ENCODE measurements at places on chromosomes 3 and 15.

DNA sequence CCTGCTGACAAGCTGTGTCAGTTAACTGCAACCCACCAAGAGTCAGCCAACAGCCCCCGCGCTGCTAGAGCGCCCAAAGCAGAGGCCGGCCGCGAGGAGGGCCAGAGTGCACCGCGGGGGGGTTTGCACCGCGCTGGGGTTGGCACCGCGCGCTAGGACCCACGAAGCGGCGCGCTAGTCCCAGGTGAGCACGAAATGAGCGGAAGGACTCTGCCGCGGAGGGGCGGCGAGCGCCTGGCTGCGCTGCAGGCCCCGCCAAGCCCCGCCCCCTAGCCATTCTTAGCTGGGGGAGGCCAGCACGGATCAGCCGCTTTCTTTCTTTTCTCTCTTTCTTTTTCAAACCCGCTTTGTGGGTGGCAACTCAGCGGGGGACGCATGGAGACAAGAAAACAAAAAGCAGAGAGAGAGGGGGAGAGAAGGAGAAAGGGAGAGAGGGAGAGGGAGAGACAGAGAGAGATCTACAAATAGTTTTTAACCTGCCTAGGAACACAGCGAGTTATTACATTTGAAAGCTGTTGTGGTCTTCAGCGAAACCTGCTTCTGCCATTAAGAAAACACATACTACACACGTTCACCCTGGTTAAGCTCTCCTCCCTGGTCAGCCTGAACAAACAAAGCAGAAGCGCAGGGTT is 6.9 kb upstream of the FOXB1 start:
- peak; percentile 30 for DNase-seq

DNA sequence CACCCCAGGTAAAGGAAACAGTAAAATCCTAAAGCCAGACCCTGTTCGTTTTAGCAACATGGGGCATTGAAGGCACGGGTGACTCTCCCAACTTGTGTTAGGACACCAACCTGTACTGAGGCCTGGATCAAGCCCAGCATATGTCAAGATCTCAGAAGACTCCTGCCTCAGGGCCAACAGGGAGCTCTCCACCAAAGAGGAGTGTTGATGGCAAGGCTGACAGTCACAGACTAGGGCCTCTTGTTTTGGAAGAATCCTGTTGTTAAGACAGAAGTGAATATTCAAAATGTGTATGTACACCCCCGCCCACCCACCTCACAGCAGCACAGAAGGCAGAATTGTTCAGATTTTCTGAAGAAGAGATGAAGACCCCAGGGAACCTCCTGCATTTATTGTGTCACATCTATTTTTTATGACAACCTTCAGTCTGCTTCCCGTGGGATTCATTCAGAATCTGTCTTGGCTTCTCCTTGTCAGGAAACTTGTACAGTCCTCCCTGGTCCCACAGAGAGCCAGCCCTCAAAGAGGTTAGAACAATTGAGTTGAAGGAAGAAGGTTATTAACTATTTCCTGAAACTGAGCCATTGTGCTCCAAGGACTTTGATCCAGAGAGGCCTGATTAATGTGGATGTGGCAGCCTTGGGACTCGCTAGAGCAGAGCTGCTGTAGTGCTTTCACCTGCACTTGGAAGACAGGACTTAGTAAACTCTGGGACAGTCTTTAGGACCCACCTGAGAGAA is 61.7 kb upstream of the PLXNA1 start:
- no peak for DNase-seq

GRCh38 chr15:87498560-87498959 is 758.0 kb downstream of the NTRK3 start:
- DNase-seq = no peak

DNA sequence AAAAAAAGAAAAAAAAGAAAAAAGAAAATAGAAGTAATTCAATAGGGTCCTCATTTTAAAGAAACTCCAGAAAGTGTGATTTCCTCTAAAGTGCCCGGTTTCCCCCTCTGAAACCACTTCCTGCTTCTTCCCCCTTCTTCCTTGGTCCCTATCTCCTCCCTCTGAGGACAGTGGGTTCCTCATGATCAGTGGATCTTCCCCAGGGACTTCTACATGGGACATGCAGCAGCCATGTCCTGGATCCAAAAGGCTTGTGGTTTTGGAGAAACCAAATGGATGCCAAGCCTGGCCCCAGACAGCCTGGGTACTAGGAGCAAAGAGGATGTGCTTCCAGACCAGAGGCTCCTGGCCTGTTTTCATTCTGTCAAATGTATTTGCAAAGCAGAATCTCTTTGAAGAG is 26.6 kb upstream of the SMAD6 start:
- DNase-seq = no peak

- peak; percentile 55 for DNase-seq
Measured at GRCh38 chr3:4865714-4866113, 113.5 kb upstream of the BHLHE40 start.

DNA sequence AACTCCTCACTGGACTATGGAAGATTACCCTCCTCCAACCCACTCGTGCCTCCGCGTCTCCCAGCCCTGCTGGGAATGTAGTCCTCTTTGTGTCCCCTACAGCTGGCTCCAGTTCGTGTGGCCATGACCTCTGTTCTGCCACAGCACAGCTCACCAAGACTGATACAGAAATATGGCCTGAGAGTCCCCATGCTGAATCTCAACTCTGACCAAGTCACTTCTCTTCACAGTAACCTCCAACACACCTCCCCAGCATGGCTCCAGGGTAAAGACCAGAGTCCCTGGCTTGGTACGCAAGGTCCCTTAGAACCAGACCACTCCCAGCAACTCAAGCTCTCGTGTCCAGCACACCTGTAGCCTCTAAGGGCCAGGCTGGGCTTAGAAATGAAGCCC is 2.3 kb upstream of the COL7A1 start:
- DNase-seq = no peak

GRCh38 chr15:101394056-101394630 is 95.4 kb downstream of the PCSK6 start:
- no peak for DNase-seq

GRCh38 chr3:13539292-13539638 is 9.7 kb upstream of the FBLN2 start:
- DNase-seq = no peak

DNA sequence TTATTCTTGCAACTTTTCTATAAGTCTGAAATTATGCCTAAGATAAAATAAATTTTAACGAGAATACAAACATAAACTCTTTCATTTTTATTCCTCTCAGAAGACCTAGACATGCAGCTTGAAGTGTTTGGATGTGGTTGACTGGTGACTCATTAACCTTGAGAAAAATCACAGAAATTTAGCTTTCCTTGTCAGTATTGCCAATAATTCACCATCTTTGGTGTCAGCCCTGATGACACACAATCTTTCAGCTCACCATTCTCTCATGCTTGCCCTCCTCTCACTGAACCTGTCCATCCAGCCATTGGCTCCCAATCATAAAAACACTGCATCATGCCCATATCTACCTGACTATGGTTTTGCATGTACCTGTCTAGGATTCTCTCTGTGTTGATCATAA is 22.6 kb upstream of the TNFAIP8L3 start:
- no peak for DNase-seq

DNA sequence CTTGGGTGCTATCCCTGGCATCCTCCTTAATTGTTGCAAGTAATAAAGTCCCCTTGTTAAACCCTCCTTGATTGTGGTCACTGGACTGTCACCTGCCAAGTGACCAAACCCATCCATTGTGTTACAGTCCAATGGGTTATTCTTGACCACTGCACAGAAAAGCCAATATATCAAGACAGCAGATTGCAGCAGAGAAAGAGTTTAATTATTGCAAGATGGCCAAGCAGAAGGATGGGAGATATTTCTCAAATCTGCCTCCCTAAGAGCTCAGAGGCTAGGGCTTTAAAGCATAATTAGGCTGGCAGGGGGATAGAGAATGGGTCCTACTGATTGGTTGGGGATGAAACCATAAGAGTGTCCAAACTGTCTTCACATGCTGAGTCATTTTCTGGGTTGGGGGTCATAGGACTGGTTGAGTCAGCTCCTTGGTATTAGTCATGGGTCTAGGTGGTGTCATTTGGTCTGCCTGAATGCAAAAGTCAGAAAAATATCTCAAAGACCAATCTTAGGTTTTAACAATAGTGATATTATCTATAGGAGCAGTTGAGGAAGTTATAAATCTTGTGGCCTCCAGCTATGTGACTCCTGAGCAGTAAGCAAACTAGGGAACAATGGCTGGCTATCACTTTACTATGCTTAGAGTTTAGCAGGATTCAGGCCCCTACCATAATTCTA is 19.1 kb upstream of the XYLB start:
- DNase-seq = no peak

DNA sequence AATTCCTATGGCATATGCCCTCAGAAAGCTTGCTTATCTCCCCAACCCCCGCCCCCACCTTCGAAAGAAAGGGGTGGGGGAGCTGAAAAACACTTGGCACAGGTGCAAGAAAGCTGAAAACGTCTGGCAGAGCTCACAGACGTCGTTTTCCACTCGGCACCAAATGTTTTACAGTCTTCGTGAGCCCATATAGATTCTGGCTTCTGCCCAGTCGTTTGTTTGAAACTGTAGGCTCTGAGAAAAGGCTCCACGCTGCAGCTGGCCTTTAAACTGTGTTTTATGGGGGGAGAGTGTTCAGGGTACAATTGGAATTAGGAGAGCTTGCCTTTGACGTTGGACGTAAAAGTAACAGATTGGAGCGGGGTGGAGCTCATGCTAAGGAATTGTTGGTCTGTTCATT is 130.3 kb downstream of the MDFIC2 start:
- DNase-seq = no peak

- DNase-seq = no peak
Measured at GRCh38 chr3:13509059-13509815, 29.1 kb downstream of the HDAC11 start.

DNA sequence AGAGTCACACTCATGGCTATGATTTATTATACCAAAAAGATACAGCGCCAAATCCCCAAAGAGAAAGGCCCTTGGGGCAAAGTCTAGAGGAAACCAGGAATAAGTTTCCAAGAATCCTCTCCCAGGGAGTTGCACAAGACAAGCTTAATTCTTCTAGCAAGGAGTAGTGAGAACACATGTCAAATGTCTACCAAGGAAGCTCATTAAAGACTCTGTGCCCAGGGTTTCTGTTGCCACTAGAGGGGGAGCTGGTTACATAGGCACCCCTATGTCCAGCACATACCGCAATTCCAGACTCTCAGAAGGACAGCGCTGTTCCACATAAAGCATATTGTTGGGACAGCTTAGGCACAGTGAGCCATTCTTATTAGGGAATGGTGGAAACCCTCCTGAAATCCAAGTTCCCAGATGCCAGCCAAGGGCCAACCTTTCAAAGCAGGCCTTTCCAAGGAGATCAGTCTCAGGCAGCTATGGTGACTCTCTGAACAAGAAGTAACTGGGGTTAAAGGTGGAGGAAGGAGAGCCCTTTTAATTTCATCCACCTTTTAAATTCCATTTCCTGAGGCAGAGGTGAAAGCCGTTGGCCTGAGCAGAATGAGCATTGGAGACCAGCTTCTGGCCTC is 194.2 kb downstream of the UACA start:
- no peak for DNase-seq

- no peak for DNase-seq
Measured at GRCh38 chr15:44861439-44861910, 95.0 kb upstream of the TERB2 start.

DNA sequence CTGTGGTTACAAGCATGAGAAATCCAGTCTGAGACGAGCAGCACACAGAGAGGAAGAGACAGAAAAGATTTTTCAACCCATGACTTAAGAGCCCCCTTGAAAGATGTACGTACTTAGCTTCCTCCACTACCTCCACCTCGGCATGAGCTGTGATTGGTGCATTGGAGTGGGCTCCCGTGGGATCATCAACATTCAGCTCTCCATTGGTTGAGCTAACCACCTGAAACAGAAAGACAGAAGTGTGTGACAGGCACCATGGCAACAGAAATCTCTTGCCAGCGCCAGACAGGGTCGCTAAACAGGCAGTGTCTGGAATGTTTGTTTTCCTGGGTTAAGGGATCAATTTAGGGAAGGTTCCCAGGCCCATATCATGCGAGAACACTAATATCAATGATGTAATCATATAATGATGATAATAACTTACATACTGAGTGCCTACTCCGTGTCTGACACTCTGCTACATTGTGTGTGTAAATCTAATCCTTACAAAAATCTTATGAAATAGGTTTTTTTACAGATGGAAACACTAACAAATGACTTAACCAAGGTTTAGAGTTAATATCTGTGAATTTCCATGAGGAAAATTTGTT is 17.5 kb upstream of the PPIB start:
- no peak for DNase-seq

DNA sequence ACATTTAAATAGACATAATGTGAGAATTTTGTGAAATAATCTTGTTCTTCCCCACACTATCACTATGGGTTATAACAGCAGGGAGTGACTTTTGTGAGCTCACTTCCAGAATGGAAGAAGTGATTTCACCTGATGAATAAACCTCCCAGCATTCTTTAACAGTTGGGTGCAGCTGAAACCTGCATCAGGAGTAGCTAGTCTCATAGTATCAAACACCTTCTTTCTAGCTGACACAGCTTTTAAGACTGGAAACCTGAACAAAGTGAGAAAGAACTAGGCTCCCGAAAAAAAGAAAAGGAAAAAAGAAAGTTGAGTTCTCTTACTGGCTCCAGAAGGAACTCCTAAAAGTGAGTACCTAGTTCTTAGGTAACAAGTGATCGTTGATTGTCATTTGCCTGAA is 61.1 kb upstream of the UNC13C start:
- DNase-seq = no peak
